Activated naive CD4-positive, alpha-beta T cell treated with anti-CD3 and anti-CD28 coated beads for 36 hours (primary cell): ENCODE measurements at places on chromosomes 2 and 18.

- DNase-seq = no peak
Observed at GRCh38 chr2:108632332-108633160, 86.7 kb upstream of the RANBP2 start.

- DNase-seq = no peak
Observed at GRCh38 chr2:31238126-31238905, 4.4 kb downstream of the EHD3 start.

GRCh38 chr2:196510246-196510645, 129.3 kb upstream of the CCDC150 start:
- no peak for DNase-seq

GRCh38 chr2:72953976-72954375, 36.7 kb downstream of the EMX1 start:
- peak; percentile 20 for DNase-seq

DNA sequence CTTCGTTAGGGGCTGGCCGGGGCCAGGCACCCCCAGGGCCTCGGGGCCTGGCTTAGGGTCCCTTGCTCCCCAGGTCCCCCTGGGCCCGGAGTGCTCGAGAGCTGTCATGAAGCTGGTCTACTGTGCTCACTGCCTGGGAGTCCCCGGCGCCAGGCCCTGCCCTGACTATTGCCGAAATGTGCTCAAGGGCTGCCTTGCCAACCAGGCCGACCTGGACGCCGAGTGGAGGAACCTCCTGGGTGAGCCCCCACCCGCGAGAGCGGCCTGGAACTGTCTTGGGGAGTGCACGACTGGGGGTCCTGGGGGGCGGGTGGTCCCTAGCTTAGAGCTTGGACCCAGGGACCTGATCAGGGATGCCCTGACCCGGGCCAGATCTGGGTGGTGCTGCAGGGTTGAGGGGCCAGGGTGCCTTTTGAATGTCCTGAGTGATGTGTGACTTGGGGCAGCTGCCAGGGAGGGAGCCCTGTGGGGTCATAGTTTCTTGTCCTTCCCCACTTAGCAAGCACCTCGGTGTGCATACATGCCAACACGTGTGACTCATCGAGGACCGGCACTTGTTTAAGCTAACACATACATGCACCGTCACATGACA, 27.9 kb downstream of the GPC1 start:
- peak; percentile 2 for DNase-seq

DNA sequence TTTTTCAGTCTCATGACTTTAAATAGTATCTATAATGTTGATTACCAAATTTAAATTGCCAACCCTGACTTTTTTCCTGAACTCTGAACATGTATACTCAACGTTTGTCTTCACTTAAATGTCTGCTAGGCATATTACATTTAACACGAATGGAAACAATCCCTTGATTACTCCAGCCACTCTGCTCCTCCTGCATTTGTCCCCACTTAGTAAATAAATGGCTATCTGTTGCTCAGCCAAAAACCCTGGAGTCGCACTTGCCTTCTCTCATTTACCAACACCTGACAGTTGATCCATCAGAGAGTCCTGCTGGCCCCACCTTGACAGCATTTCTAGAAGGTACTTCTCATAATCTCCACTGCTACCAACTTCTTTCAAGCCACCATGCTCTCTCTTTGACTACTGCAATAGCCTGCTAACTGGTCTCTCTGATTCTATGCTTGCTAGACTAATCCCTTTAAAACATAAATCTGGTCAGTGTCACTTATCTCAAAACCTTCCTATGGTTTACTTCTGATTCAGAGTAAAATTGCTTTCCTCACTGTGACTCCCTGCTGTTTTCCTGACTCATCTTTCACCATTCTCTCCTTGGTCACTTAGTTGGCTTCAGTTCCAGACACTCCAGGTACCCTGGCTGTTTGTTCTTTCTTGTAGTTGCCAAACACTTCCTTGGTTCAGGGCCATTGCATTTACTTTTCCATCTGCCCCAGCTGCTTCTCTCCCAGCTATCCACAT, 31.9 kb downstream of the SPAG16 start:
- no peak for DNase-seq

DNA sequence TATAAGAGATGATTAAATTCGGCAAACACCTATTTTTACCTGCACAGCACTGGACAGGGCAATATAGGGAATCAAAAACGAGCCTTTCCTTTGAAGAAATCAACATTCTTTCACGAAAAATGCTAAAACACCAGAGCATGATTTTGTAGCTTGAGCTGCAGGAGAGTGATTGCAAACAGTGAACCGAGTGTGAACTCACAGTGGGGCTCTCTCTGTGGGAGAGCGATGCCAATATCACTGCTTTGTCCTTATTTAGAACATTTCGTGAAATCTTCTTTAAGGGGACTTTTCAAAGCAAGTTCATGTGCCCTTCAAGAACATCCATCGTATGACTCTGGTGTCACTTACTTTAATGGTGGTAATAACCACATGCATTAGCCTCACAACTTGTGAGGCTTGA, 238.8 kb downstream of the CD226 start:
- no peak for DNase-seq

- DNase-seq = no peak
Observed at GRCh38 chr2:200397785-200398184, 91.3 kb downstream of the SPATS2L start.

DNA sequence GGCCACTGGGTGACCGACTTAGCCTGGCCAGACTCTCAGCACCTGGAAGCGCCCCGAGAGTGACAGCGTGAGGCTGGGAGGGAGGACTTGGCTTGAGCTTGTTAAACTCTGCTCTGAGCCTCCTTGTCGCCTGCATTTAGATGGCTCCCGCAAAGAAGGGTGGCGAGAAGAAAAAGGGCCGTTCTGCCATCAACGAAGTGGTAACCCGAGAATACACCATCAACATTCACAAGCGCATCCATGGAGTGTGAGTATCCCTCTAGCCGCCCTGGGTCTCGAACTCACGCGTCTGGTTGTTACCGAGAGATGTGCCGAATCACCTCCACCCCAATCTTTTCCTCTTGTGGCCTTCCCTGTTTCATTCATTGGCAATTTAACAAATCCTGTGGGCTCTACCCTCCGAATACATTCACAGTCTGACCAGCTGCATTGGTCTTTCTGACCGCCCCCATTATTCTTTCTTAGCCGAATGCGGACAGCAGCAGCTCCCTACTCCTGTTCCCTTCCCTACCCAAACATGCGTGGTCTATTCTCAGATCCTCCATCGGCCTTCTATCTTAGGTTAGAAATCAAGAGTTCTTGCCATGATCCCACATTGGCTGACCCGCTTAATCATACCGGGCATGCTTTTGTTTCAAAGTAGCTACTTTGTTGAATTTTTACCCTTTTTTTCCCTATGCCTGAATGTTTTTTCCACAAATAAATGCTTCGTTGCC, 631 bp downstream of the RPL31 start:
- DNase-seq = peak; percentile 35

DNA sequence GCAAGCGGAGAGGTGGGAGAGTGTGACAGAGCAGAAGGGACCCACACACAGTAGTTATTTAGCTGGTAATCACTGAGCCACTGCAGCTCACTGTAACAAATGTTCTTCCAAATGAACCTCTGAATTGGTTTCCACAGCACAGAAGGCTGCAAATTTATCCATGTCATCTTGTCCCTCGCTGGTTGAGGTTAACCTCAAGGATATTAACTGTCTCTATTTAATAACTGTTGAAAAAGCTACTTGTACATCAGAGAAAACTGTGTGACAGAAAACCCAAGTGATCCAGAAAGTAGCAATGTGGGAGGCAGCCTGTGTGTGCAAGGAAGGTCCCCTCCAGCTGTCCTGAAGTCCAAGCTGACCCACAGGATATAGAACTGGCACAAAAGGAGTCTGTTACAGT, 153.6 kb downstream of the DSEL start:
- DNase-seq = no peak

DNA sequence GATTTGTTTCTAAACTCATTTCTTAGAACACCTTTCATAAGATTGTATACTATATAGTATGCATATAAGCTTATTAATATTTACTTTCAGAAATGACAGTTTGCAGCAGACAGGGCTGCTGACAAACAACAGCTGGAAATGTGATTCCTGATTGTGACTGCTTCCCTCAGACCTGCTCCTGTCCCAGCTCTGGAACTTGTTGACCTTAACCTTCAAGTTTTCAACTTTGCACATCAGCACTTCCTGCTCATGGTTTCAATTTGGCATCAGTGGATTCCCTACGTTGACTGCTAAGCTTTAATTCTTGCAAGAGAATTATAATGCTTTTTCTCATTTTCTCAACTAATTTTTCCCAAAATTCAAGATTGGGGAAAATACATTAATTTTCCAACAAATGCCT, 459.2 kb upstream of the ACVR2A start:
- DNase-seq = no peak

DNA sequence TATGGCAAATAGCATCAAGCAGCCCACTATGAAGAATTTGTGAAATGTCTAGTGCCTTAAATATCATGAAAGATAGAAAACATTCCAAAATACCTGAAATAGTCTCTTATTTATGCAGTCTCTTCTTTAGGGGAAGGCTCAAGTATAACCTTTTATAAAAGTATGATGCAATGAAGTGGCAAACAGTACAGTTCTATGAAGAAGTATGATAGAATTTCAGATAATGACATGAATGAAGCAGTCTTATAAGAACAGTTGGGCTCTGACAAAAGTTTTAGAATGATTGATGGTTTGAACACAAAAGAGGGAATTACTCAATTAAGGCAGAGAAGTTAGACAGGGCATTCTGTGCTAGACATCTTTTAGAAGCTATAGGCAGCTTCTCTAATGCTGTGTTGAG, 1791.8 kb upstream of the PIK3C3 start:
- DNase-seq = no peak

DNA sequence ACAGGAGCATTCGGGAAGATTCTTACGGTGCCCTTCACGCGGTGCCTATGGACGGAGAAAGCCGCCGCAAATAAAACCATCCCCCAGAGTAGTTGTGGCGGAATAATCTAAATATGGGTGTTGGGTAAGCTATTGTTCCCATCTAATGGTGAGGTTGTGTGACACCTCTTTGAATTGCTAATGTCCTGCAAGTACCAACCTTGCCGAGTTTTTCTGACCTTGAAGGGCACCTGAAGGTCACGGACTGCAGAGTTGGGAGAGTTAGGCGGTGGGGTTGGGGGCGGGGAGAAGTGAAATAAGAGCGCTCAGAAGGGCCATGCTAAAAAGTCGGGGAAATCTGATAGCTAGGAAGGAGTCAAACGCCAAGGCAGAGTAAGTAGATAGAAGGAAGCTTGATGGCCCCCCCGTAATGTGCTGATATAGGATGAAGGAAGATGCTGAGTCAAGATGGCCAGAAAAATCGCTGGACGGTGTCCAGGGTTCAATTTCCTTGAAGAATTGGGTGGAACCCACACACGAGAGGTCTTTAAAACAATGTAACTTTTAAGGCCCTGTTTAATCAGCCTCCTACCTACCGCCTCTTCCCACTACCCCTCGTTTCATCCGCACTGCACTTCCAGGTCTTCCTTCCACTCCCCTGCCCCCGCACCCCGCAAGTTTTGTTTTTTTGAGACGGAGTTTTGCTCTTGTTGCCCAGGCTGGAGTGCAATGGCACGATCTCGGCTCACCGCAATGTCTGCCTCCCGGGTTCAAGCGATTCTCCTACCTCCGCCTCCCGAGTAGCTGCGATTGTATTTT, 600 bp downstream of the KATNAL2 start:
- DNase-seq = peak; percentile 29

- DNase-seq = no peak
Observed at GRCh38 chr2:45930396-45930792, 278.9 kb downstream of the PRKCE start.

DNA sequence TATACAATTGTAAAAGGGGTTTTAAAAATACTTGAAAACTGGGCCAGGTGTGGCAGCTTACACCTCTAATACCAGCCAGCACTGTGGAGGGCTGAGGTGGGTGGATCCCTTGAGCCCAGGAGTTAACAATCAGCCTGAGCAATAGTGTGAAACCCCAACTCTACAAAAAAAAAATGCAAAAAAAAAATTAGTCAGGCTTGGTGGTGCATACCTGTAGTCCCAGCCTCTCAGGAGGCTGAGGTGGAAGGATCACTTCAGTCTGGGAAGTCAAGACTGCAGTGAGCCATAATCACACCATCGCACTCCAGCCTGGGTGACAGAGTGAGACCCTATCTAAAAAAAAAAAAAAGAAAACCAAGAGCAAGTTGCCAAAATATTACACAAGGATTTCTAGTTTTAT, 182.7 kb downstream of the UBE2E3 start:
- DNase-seq = peak; percentile 43

- no peak for DNase-seq
Observed at GRCh38 chr2:20476950-20477349, 30.1 kb downstream of the RHOB start.

GRCh38 chr2:138516030-138516704, 14.6 kb downstream of the SPOPL start:
- no peak for DNase-seq

DNA sequence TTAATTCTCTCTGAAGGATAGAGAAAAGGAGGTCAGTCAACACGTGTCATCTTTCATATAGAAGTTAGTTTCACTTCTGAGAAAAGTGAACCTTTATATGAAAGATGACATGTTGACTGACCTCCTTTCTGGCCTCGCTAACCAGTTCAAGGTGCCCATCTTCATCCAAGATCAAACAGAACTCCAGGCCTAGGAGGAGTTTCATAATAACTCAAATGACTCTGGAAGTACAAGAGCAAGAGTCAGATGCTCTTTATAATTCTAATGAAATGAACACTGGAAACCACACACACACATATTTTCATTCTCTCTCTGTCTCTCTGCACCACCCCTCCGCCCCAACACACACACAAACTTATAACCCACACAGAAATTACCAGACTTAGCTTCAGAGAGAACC, 16.3 kb downstream of the ANKRD44 start:
- DNase-seq = peak; percentile 40

- no peak for DNase-seq
Observed at GRCh38 chr2:37558623-37559022, 112.8 kb downstream of the CDC42EP3 start.

DNA sequence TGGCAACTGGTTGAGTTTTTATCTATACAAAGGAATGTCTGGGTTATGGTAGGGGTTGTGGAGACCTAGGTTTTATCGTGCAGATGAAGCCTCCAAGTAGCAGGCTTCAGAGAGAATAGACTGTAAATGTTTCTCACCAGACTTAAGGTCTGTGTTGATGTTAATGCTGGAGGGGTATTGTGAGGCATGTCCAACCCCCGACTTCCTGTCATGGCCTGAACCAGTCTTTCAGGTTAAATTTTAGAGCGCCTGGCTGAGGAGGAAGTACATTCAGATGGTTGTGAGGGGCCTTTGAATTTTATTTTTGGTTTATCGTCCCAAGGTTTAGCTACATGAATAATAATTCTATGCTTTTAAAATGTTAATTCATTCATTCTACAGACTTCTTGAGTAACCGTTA, 435.1 kb downstream of the DLGAP1 start:
- no peak for DNase-seq
